ENCODE measurements at places on chromosomes 5 and 9. TPM values are rescaled to one million over a fixed set of nuclear protein-coding genes. Genes with fewer than 3 reads are reported as not detected.

DNA sequence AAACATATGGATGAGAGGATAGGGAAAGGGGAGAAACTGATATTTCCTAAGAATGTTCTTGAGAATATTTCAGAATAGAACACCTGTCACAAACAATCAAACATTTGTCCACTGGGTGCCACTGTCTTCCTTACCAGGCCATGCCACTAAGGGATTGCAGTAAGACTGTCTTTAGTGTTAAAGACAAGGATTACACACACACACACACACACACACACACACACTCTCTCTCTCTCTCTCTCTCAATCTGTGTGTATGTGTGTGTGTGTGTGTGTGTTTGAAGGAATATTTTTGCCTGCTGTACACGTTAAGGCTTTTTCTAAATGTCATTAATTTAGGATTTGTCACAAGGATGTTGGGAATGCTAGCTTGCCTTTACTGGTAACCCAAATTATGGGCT is 54.4 kb downstream of the CCDC192 start:
- DNase-seq: no peak

- DNase-seq: no peak
These were observed 19.2 kb upstream of the EXOC3 start for GRCh38 chr5:423626-424261.

DNA sequence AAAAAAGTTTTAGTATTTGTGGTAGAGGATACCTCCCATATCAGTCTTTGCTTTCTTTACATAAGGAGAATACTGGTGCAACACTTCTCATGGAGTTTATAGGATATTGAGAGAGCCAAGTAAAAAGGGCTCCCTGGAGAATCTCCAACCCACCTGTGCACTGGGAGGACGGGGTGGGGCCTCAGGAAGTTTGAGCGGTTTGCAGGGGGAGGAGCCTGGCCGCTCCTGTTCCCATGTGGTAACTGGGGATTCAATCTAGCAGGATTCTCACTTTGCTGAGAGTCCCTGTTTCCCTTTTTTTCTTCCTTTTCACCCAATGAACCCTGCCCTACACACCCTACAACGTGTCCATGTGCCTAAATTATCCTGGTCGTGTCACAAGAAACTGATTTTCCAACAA is 82.8 kb downstream of the APTX start:
- DNase-seq: no peak

TCF7 gene
- total RNA-seq: 315 TPM

SLC45A2 gene
- total RNA-seq: not detected
